ENCODE measurements at places on chromosomes 2 and 18.
A peak's percentile ranks its signal among the peaks of the same experiment; 100 is the strongest.

DNA sequence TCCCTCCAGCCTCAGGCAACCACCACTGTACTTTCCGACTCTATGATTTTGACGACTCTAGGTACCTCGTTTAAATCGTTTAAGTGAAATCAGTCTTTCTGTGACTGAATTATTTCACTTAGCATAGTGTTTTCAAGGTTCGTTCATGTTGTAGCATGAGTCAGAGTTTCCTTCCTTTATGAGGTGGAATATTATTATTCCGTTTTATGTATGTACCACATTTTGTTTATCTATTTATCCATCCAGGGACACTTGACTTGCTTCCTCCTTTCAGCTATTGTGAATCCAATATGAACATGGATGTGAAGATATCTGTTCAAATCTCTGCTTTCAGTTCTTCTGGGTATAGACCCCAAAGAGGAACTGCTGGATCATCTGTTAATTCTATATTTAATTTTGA lies 19.1 kb downstream of the IL1R2 start:
- DNase-seq: no peak

DNA sequence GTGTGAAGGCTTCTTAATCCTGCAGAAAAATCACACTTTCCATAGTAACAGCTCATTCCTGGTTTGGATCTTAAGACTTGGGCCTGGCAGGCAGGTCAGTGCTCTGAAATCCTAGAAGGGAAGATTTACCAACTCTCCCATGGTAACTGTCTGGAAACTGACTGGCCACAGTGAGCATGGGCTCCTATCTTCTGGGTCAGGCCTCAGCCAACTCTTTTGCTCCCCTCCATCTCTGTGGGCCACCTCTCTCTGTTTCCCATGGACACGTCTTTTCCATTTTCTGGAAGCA lies 86.7 kb downstream of the ACAA2 start:
- DNase-seq: no peak

DNA sequence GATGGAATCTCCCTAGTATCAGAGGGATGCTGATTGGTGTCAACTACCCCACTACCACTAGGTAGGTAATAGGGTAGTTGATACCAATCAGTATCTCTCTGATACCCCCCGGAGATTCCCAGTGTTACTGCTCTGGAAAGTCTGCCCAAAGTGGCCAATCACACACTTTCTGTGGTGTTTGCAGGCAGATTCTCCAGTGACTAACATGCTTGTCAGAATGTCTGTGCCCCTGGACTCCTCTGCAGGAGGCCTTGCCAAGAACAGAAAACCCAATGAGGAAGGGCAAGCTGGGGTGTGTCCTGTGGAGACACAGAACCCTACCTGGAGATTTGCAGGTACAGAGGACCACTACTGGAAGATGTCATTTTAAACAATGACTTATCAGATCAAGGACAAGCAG lies 135.1 kb downstream of the RIT2 start:
- DNase-seq: no peak

DNA sequence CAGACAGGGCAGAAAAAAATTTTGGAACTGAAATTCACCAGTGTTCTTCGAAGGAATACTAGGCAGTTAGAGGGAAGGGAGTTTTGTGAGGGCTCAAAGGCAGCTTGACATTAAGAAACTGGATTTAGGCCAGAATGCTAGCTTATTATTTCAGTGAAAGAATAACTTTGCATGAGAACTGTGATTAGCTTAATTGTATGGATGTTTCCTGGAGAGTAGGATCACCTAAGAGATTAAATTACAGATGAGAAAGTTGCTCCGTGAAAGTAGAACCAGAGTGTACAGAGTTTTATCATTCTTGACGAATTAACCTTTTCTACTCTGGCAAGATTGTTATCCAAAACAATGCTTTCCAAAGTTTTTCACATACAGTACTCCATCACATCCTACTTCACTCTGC lies 6.2 kb downstream of the SPAG16 start:
- DNase-seq: no peak

GRCh38 chr18:48139431-48140347 lies 209.2 kb upstream of the SMAD2 start:
- no peak for DNase-seq

DNA sequence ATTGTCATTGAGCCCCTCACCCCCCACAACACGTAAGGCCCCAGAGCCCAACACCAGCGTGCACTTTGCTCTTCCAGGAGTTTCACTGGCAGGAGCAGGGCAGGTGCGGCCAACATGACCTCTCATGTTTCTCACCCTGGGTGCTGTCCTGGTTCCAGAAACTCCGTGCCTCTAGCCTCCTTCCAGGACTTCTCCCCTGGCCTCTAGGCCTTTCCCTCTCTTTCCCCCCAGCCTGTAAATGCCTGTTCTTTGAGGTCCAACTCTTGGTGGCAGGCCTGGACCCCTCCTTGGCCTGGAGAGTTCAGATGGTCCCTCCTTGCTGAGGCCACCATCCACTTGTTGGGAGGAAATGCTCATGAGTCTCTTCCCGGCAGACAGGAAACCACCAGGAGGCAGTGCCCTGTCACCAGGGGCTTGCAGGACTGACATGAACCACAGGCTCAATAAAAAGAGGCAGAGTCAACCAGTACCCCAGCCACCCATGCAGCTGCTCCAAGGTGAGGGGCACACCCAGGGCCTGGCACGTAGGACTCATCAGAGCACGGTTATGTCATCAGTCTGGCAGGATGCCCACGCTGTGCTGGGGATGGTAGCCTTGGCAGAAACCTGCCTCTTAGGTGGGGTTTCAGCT lies 1.5 kb downstream of the MALL start:
- no peak for DNase-seq

- DNase-seq: peak; percentile 18
These were observed 92.6 kb downstream of the ACTR2 start for GRCh38 chr2:65320042-65320725.

GRCh38 chr2:152623076-152623740 lies 94.1 kb downstream of the PRPF40A start:
- DNase-seq: no peak

- no peak for DNase-seq
These were observed 75.2 kb downstream of the CABLES1 start for GRCh38 chr18:23210526-23210925.

DNA sequence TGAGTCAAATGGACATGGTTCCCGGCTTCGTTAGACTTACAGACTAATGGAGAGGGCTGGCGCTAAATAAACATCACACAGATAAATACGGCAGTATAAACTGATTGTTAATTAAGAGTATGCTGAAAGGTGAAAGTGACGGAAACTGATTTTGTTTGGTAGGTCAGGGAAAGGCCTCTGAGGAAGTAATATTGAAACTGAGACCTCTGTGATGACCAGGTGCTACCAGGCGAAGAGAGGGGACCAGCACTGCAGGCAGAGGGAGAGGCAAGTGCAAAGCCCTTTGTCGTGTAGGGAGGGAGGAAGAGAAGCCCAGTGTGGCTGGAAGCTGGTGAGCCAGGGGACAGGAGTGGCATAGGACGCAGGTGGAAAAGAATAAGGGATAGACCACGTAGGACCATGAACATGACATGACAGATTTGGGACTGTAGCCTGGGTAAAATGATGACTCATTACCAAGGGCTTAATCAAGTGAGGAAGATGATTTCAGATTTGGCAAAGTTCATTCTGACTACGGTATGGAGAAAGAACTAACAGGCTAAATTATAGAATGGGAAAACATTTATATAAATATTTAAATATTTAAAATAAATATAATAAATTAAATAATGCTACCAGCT lies 433.1 kb downstream of the NCKAP5 start:
- no peak for DNase-seq

DNA sequence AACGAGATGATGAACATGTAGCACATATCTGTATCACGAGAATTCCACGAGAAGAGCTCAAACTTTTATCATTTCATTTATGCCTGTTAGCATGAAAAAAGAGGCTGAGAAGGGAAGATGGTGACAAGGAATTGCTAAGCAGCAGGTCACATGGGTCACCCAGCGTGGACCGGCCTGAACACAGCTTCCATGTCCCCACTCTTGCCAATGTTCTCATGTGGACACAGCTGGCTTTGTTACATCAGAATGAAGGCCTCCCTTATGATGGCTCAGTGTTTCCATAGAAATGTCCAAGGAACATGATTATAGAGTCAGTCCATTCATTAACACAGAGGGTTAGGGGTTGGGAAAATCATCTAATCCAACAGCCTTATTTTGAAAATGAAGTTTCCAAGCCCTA lies 215.4 kb downstream of the CMPK2 start:
- no peak for DNase-seq

- DNase-seq: peak; percentile 14
These were observed 228.5 kb downstream of the ALPK2 start for GRCh38 chr18:58400331-58400870.

DNA sequence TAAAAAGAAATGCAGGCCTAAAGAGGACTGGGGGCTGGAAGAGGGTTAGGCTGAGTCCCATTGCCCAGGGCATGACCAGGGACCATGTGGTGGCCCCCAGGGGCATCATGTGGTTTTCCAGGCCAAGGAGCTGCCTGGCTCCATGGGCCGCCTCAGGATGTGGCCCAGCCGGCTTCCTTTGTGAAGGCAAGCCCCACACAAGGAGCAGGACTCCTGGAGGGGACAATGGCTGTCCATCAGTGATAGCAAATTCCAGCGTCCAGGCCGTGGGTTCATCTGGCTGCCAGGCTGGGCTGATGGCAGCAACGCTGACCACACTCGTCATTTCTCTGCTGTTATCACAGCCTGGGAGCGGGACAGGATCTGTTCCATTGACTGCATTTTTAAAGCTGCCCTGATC lies 82.5 kb downstream of the GBX2 start:
- no peak for DNase-seq

GRCh38 chr18:70195852-70196434 lies 9.5 kb downstream of the RTTN start:
- no peak for DNase-seq

- no peak for DNase-seq
These were observed 14.2 kb upstream of the DSG1 start for GRCh38 chr18:31303771-31304170.

GRCh38 chr2:54482715-54483114 lies 26.6 kb downstream of the SPTBN1 start:
- DNase-seq: no peak

- DNase-seq: no peak
These were observed 174.1 kb upstream of the RASGRP3 start for GRCh38 chr2:33302348-33302747.

DNA sequence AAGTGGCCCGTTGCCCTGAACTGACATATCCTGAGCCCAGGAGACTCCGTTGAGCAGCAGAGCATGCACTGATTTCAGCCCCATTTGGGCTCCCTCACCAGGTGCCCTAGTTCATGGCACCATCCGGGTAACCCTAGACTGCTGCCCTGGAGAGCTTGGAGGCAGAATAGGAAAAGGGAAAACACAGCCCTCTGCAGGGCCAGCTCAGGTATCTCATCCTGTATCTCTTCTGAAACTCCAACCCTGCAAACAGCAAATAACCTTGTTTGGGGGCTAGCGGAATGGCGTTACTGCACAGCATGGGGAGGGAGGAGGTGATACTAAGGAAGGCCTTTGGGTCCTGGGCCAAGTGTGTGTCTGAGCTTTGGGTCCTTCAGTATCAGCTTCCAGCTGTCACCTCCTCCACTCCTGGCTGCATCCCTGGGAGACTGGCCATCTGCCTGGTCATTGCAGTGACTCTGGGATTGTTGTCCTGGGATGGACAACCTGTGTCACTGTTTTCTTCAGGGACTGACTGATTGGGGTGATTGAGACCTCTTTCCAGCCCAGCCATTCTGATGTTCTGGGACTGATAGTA lies 233.8 kb upstream of the SKOR2 start:
- DNase-seq: no peak

DNA sequence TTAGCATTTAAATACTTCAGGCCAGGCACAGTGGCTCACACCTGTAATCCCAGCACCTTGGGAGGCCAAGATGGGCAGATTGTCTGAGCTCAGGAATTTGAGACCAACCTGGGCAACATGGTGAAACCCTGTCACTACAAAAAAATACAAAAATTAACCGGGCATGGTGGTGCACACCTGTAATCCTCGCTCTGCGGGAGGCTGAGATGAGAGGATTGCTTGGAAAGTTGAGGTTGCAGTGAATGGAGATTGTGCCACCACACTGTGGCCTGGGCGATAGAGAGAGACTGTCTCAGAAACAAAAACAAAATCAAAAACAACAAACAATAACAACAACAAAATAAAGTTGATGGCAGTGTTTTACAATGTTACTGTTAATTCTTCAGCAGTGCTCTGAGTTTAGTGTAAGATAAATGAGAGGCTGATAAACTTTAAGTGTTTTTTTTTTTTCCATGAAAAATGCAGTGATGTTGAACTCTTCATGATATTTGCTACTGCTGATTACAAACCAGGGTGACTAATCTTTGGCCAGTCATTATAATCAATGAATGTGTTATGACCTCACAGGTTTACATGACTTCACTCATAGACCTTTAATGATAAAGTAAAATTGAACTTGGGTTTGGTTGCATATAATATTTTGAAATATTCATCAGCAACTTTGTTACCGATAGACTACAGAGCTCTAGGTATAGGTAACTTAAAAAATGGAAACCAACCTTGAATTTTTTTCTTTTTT lies 2.5 kb downstream of the ITGAV start:
- DNase-seq: no peak

GRCh38 chr2:119415630-119416029 lies 16.0 kb upstream of the TMEM37 start:
- DNase-seq: no peak

DNA sequence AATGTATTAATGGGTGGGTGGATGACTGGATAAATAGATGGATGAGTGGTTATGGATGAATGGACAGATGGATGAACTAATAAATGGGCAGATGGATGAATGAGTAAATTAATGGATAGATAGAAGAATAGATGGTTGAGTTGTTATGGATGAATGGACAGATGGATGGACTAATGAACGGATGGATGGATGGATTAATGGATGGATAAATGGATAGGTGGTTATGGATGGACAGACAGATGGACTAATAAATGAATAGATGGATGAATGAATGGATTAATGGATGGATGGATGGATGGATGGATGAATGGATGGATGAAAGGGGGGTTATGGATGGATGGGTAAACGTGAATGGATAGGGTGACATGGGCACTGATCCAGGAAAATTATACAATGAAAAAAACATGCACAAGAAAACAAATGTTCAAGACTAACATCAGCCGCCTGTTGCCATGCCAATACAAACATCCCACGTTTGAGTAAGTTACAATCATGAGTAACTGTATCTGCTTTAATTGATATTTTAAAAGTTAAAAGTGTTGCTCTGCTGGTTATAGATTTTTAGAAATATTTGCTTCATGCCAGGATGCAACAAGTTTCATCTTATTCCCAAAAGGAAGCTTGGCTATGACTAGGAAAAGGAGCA lies 20.8 kb downstream of the PXDN start:
- DNase-seq: no peak
